ENCODE measurements at places on chromosomes 7 and 10.

DNA sequence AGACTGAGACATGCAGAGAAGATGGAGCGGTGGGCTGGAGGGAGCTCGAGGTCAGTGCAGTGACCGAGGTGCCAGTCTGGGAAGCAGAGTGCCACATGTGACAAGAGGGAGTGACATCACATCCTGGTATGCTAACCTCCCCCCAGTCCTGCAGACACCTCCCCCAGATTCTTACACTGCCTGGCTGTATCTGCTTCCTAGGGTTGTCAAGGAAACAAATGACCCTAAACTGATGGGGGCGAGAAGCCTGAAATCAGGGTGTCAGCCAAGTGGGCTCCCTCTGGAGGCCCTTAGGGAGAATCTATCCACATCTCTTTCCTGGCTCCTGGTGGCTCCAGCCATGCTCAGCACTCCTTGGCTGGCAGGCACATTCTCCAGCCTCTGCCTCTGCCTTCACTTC, 316.1 kb upstream of the ZMIZ1 start:
- DNase-seq = no peak

DNA sequence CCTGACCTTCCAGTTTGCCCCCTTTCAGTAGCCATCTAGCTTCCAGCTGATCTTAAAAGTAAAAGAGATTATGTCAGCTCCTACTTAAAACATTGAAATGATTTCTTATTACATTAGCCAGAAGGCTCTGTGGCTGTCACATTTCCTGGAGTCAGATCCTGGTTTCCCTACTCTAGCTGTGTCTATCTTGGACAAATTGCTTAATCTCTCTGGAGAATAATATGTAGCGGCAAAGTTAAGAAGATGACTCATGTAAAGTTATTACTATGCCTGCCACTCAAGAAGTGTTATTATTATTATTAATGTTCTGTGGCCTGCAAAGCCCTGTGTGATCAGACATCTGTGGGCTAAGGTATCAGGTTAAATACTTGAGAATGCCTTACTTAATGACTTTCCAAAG, 107.2 kb downstream of the RUNDC3B start:
- DNase-seq = no peak

DNA sequence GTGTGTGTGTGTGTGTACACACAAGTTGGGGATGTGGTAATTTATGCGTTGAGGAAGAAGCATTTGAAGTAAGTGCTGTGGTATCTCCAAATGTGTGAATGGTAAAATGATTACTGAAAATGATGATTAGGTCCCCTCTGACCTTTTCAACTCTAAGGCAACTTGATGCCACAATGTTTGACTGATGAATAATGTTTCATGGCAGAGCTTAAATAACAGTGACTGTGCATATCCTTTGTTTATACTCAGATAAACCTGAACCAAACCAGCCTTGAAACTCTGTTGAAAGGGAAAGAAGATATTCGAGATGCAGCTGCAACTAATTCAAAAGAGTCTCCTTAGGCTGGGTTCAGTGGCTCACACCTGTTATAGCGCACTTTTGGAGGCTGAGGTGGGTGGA, 64.8 kb upstream of the YAE1 start:
- DNase-seq = no peak

DNA sequence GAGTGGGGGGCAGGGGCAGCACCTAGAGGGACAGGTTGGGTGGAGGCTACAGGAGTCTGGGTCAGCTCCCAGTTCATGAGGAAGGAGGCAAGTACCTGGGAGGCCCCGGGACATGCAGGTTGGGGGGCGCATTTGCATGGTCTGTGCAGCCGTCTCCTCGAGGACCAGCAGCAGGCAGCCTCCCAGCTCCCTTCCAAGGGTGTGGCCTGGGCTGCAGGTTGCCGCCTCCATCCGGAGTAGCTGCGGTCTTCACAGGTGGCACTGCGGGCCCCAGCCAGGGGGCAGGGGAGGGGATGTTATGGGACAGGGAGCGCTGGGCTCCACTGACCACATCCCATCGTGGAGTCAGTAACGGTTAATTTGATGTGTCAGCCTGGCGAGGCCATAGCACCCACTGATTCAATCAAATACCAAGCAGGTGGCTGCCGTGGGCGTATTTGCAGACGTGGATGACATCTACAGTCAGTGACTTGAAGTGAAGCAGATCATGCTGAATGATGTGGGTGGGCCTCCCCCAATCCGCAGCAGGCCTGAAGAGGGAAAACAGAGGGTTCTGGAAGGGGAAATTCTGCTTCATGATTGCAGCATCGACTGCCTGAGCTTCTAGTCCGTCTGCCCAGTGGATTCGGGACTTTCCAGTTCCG, 81.6 kb downstream of the PRKAG2 start:
- DNase-seq = peak; percentile 56

DNA sequence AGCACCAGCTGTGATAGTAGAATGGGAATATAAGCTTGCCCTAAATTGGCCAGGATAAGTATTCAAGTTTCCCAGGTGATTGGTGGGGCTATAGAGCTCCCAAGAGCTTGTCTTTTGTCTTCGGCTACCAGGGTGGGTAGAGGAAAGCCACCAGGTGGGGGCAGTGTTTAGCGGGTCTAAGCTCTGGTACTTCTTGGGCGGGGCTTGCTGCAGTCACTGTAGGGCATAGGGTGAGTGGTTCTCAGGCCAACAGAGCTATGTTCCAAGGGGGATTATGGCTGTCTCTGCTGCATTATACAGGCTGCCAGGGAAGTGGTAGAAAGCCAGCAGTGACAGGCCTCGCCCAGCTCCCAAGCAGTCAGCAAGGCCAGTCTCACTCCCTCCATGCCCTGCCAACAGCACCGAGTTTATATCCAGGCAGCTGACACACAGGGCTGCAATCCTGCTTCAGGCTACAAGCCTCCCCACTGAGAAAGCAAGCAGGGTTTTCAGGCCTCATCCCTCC, 110.7 kb downstream of the ZNF467 start:
- DNase-seq = peak; percentile 62

DNA sequence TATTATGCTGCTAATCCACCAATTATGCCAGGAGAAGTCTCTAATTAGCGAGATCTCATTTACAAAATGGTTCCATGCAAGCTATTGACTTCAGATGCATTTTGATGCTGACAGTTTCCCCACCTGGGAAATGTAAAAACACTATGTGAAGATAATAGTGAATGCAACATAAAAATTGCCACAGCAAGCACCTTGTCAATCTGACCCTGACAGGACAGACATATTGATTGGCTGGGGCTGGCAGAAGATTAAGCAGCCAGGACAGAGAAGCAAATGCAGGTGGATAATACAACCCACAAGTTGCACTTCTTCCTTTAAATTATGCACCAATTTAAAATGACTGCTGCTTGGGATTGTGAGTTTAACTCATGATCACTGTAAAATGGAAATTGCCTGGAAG, 642.8 kb upstream of the POT1 start:
- DNase-seq = no peak

DNA sequence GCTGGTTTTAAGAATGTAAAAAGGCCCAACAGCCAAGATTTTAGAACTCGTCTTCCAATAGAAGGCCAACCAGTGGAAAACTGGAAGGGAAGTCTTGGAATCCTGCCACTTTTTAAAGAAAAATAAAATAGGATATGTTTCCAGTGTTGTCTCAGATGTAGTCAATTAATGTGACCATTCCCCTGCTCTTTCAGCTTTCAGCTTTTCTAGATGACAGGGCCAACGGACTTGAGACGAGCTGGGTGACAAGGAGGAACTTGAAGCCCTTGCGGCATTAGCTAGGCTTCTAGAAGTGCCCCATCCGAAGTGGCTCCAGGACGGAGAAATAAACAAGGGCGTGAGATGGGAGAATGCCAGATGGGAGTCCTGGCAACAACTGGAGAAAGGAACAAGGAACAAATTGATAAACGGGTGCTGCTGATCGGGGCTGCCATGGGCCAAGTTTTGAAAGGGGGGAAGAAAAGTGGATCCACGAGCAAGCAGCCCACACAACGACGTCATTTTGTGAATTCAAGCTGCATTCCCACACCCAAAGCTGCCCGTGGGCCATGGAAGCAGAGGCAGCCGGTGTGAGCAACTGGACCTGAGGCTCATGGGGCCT, 42.3 kb downstream of the CTBP2 start:
- no peak for DNase-seq

All from activated CD8-positive, alpha-beta memory T cell treated with anti-CD3 and anti-CD28 coated beads, Interleukin-2, amount 50 U/mL, for 4 hours (primary cell).